Stimulated activated CD8-positive, alpha-beta memory T cell treated with anti-CD3 and anti-CD28 coated beads, Interleukin-15, amount 100 ng/mL, for 4 hours (primary cell): ENCODE measurements at places on chromosomes 5 and 9.

DNA sequence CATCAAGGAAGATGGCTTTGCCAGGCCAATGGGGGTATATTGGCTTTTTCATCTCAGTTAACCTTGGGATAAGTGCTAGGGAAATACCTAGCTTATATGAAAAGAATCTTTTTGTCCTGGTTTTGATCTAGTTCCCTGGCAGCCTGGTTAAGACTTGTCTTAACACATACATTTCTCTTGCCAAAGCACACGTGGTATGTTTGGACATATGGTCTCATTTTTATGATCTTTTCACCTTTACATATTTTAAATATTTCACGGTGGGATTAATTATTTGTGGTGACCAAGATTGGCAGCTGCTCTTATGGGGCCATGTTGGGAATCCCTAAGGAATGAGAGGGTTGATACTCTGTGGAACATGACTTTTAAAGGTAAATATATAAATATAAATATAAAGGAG lies 312.5 kb downstream of the NPR3 start:
- no peak for DNase-seq

- DNase-seq = no peak
These were observed 46.2 kb downstream of the GALNT10 start for GRCh38 chr5:154236536-154237375.

DNA sequence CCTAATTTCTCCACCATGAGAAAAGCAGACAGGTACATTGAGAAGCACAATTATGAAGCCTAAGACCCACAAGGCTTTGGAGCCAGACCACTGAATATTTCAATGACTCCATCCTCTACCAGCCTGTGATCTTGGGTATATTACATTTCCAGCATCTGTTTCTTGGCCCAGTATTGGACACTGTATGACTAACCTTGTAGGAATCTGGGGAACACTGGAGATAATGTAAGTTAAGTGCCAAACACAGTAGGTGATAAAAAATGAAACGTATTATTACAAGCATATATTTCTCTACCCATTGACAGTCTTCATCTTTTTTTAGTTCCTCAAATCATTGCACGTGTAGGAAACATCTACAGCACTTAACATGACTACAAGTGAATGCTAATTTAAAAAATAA lies 28.6 kb upstream of the FEM1C start:
- no peak for DNase-seq

- DNase-seq = no peak
These were observed 13.8 kb downstream of the DNAH5 start for GRCh38 chr5:13930541-13931171.
